ENCODE measurements at places on chromosomes 12 and 14. TPM values are rescaled to one million over a fixed set of nuclear protein-coding genes. Genes with fewer than 3 reads are reported as not detected.

DNA sequence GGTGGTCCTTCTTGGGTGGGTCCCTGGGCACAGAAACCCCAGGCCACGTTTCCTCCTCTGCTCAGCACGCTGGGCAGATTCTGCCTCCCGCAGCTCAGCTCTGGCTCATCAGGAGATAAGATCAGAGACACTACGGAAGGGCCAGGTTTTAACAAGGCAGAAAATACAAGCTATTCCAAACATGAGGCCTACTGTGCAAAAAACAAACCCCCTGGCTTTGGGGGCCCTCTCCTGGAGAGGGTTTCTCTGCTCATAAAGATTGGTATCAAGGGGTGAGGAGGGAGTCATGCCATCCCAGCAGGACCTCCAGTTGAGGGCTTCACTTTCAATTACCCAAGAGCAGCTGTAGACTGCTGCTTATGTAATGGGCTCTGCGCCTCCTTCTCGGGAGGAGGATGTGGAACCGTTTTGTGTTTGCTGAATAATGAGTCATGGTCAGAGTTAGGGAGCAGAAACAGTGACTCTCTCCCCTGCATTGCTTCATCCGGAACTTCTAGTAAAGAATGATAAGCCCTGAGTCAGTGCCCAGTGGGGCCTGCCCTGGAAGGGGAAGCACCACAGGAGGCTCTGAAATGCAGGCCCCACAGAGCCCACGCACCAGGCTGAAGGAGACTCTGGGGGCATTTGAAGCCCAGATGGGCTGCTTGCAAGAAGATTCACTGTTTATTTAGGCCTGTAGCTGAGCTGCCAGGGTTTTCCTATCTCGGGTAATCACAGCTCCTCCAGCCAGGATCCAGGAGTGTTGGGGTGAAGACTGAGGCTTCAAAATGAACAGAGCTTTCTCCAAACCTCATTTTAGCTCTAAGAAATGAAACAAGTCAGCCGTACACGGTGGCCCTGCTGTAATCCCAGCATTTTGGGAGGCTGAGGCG lies 79.3 kb downstream of the SSPN start:
- DNase-seq: peak; percentile 97

The CMTM5 gene
- total RNA-seq: not detected

- no peak for DNase-seq
Measured at GRCh38 chr12:51678086-51678724, 87.2 kb downstream of the SCN8A start.

DNA sequence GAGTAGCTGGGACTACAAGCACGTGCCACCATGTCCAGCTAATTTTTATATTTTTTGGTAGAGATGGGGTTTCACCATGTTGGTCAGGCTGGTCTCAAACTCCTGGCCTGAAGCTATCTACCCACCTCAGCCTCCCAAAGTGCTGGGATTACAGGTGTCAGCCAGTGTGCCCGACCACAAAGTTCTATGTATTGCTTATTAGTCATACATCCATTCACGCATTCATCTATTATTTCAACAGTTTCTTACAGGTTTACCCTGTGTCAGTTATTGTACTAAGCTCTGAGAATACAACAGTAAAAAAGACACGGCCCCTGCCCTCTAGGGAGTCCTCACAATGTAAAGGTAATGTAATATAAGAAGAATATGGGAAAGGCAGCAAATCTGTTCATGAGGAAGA lies 188.9 kb upstream of the BTG1 start:
- DNase-seq: no peak

The HSPB8 gene
- total RNA-seq: 31.5 TPM

GRCh38 chr12:128850400-128850799 lies 2.9 kb upstream of the GLT1D1 start:
- DNase-seq: no peak

- DNase-seq: no peak
Measured at GRCh38 chr14:22159099-22159498, 429.9 kb downstream of the DAD1 start.

DNA sequence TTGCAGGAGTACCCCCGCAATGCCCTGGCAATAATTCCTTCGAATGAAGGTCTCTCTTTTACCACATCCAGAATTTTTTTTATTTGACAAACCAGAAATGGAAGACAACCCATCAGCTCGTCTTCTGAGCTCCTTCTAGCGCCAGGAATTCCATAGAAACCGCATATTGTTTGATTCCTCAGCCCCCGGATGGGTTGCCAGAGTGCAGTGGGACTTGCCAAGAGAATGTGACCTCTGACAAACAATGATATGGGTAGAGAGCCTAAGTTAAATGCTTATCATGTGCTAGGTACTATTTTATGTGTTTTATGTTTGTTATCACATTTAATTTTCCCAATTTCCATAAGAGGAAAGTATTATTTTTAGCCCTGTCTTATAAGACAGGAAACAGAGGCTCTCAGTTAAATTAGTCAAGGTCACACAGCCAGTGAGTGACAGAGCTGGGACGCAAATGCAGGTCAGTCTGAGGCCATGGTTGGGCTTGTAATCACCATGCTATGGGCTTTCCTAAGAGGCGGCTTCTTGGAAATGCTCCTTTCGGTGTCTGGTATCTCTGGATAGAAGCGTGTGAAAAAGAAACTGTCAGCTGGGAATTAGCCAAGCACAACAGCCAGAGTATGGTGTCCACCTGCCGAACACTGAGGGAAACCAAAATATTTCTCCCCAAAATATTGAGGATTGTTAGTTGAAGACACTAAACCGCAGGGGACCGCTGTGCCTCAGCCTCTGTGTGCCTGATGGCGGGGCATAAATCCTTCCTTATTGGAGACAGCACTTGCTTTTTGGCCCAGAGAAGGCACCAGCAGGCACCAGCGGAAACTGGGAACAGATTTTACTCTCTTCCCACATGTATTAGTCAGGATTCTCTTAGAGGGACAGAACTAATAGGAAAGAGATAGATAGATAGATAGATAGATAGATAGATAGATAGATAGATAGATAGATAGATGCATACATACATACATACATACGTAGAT lies 29.4 kb upstream of the ETFBKMT start:
- DNase-seq: no peak

- DNase-seq: no peak
Measured at GRCh38 chr12:87363497-87364084, 665.6 kb downstream of the C12orf50 start.

The ISCA2 gene
- total RNA-seq: 11.1 TPM

- no peak for DNase-seq
Measured at GRCh38 chr14:103861413-103862392, 14.3 kb upstream of the PPP1R13B start.

DNA sequence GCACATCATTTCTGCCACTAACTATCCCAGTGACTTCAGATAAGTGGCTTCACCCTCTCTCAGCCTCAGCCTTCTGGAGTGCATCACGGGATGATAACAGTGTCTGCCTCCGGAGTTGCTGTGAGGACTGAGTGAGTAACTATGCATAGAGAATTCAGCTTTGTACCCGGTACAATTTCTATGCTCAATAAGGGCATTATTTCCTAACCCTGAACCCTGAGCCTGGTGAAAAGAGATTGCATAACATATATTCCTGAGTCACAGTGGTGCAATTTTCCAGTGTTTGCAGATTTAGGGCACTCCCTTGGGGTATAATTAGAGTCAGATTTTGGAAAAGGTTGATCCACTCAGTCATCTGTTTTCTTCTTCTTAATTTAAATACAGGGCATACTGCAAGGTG lies 181.1 kb downstream of the PTPN11 start:
- no peak for DNase-seq

- DNase-seq: no peak
Measured at GRCh38 chr12:19909418-19909817, 458.9 kb upstream of the PDE3A start.

- no peak for DNase-seq
Measured at GRCh38 chr14:29717901-29718300, 209.7 kb downstream of the PRKD1 start.

DNA sequence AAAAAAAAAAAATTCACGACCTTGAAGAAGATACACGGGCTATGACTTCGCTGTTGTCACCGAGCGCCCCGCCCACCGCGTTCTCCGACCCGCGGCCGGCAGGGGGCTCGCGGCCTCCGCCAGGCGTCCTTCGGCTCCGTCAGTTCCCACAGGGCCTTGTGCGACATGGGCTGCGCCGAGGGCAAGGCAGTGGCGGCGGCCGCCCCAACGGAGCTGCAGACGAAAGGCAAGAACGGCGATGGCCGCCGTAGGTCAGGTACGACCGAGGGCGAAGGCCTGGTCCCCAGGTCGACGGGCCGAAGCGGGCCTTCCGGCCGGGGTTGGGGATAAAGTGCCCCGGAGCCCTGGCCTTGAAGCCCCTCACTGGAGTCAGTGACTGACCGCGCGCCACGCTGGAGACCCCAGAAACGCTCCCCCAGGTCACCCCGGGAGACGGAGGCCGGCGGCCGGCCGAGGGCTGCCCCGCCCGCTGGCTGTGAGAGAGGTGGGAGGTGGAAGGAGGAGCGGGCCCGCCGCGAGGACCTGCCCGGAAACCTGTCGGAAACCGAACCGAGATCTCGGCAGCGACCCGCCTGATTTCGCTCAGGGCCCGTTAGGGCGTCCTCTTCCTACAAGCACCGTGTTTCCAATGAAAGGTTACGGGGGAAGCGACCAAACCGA lies at the start of gene TXNRD1:
Gene TXNRD1 (plus strand): TSS at position 142 of the 660 bp plus-strand sequence. CDS start 24 bp downstream, at position 166.
- no peak for DNase-seq
